Endothelial cell (in vitro differentiated cells): ENCODE measurements at places on chromosomes 6 and 20.
A peak's percentile ranks its signal among the peaks of the same experiment; 100 is the strongest.

DNA sequence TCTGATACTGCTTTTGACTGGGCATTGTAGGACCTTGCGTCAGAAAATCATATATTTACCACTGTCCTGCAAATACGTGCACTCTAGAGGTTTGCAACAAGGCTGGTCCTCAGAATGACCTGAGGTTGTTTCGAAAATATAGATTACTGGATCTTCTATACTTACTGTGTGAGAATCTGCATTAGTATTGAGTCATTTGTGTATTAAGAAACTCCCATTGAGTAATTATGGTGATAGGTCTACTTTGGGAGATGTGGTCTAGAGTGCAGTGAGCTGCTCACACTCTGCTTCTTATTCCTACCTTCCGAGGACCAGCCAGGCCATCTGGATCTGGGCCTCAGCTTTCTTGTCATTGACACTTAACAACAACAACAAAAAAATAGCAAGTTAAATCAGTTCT is 9.6 kb downstream of the KLHL32 start:
- DNase-seq, result no peak

- DNase-seq, result peak; percentile 75
These were observed 29.5 kb downstream of the SNX5 start for GRCh38 chr20:17938871-17939619.

GRCh38 chr20:12835999-12836398 is 172.8 kb upstream of the SPTLC3 start:
- DNase-seq, result no peak

- no peak for DNase-seq
These were observed 67.6 kb upstream of the MTHFD1L start for GRCh38 chr6:150797949-150798348.
